Spinal cord (tissue), 10 donors: ENCODE measurements at places on chromosomes 6 and 20. TPM values are rescaled to one million over a fixed set of nuclear protein-coding genes. Genes with fewer than 3 reads are reported as not detected.

Gene SPATA25
- 5.6 TPM for polyA plus RNA-seq

Gene COX4I2
- polyA plus RNA-seq = 0.62 TPM

Gene PRELID3B
- 50.9 TPM for polyA plus RNA-seq

Gene PTCRA
- polyA plus RNA-seq = 0.29 TPM

DNA sequence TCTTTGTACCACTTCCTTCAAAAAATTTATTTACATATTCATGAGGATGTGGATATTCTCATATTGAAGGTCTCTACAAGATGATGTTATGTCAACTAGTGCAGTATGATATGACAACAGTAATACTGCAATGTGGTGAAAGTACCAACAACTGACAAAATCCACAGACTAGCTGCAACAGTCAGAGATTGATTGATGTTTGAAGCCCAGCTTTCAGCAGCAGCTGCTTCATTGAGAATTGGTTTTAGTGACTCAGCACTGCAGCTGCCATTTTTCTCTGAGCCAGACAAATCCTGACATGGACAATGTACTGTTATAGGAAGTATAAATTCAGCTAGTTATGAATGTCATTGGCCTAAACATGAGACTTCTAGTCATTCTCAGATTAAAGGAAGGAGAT is 53.8 kb downstream of the PKIB start:
- DNase-seq = no peak

GRCh38 chr20:7924692-7925091 is 15.6 kb downstream of the HAO1 start:
- DNase-seq = no peak

- peak; percentile 46 for DNase-seq
These were observed 56.6 kb downstream of the TGM2 start for GRCh38 chr20:38108438-38108985.

- peak; percentile 13 for DNase-seq
These were observed 4.2 kb downstream of the TCF19 start for GRCh38 chr6:31162463-31163165.

- DNase-seq = no peak
These were observed 91.3 kb downstream of the RPP40 start for GRCh38 chr6:4912559-4912958.

DNA sequence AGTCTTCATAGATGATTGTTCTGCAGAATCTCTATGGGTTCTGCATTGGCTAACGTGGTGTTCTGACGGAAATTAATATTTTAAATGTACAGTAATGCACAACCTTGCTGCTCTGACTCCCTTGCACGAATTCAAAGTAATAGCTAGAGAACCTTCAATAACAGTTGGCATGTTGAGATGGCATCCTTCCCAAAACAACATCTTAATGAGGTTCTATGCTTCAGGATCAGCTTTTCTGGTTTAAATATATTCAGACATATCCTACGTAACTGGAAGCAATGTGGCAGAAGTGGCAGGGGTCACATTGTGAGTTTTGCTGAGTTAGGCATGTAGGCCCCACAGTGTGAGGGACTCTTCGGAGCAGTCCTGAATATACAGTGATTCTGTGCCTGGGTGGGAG is 25.7 kb downstream of the DSE start:
- no peak for DNase-seq

GRCh38 chr6:151478670-151479069 is 15.1 kb upstream of the CCDC170 start:
- no peak for DNase-seq

DNA sequence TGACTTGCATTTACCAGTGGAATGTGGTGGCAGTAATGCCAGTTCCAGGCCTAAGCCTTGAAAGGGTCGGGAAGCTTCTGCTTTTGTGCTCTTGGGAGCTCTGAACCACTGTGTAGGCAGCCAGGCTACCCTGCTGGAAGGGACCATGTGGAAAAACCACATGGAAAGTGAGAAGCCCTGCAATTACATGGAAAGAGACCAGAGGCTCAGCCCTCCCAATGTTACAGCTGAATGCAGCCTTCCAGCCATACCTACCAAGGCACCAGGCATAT is 14.9 kb upstream of the KCNB1 start:
- DNase-seq = no peak

GRCh38 chr6:148565930-148566663 is 180.7 kb upstream of the UST start:
- DNase-seq = no peak

- no peak for DNase-seq
These were observed 16.1 kb upstream of the TSBP1 start for GRCh38 chr6:32387589-32388340.

- DNase-seq = no peak
These were observed 29.1 kb upstream of the ZC3H12D start for GRCh38 chr6:149513915-149514314.

- DNase-seq = no peak
These were observed 59.7 kb upstream of the TMEM181 start for GRCh38 chr6:158500016-158500735.
